ENCODE measurements at places on chromosomes 3 and 15.

- no peak for DNase-seq
Measured at GRCh38 chr15:80202641-80203360, 49.2 kb downstream of the CTXND1 start.

- DNase-seq, result no peak
Measured at GRCh38 chr3:160376681-160377080, 22.3 kb downstream of the IFT80 start.

DNA sequence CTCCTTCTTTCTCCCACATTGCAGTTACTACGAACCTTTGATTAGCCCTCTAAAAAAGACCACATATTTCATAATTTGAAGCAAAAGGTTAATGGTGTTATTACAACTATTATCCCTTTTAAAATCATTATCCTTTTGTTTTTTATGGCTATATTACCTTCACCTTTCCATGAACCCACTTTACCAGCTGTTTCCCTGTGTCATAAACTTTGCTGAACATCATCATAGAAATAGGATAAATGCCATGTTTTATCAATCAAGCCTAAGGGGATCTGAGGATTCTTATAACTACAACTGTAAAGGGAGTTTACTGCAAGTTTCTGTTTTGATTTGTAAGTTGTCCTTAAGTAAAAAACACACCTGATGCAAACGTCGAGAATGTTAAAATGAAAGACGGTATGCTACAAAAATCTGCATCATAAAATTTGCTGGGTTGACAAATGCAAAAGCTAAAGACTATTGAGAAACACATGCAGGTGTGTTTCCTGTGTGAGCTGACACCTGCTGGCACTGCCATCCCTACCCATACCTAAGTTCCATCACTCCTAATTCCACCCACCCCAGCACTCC, 39.1 kb upstream of the ARRDC4 start:
- no peak for DNase-seq

DNA sequence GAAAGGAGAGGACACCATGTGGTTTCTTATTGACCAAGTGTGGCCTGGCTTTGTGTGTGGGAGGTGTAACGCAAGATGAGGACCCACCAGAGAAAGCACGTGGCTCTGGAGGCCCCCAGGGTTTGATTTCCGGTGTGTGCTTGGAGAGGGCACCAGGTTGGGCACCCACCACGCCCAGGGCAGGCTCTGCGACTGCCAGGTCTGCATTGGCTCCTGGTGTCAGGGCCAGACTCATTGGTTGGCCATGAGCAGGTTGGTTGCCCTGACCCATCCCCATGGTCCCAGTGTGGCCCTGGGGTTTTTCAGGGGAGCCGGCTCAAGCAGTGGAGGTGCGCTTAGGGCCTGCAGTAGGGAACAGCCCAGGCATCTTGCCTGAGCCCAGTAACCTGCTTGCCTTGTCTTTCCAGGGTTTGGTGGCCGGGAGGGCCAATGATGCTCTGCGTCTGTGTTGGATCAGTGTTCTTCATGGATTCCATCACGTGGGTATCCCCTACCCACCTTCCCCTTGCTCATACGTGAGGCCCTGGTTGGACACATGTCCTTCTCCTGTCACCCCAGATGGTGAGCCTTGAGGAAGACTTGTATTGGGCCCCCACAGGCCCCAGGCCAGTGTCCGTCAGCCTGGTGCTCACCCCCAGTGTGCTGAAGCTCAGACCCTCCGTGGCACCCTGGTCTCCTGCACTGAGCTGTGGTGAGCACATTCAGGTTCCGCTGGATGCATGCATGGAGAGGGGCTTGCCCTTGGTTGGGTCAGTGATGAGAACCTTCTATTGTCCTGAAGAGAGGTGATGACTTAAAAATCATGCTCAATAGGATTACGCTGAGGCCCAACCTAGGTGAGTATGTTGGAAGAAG, 193.9 kb downstream of the UBE3A start:
- no peak for DNase-seq

GRCh38 chr3:88225326-88226008, 75.7 kb downstream of the C3orf38 start:
- DNase-seq, result no peak

GRCh38 chr3:154931484-154931883, 148.6 kb upstream of the MME start:
- no peak for DNase-seq

- DNase-seq, result no peak
Measured at GRCh38 chr3:46206282-46207015, 1.7 kb downstream of the CCR1 start.

DNA sequence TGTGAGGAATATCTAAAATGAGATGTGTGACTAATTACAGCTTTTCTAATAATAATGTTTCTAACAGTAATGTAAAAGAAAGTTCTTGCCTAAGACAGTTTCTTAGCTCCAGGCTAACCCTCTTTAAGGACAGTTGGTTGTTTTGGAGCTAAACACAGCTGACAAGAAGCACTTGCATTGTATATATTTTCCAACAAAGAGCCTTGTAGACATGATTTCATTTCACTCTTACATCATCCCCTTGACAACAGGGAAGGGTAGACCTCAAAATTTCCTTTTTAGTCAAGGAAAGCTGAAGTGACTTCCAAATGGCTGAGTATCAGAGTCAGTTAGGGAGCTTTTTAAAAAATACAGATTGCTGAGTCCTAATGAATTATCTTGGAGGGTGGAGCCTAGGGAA, 4.1 kb downstream of the ARID3B start:
- no peak for DNase-seq

Measured in activated CD8-positive, alpha-beta memory T cell treated with anti-CD3 and anti-CD28 coated beads for 24 hours (primary cell).